ENCODE measurements at places on chromosomes 7 and 10.

GRCh38 chr10:6713716-6714115, 133.6 kb upstream of the PRKCQ start:
- no peaks in the 10 kb centered on the region for H3K4me1 ChIP-seq
- H3K27ac ChIP-seq: no peak overlapping the region
- DNase-seq: no peak
- peaks cover 19% of the 10 kb centered on the region for H3K27me3 ChIP-seq
- H3K36me3 ChIP-seq: no peaks in the 10 kb centered on the region

DNA sequence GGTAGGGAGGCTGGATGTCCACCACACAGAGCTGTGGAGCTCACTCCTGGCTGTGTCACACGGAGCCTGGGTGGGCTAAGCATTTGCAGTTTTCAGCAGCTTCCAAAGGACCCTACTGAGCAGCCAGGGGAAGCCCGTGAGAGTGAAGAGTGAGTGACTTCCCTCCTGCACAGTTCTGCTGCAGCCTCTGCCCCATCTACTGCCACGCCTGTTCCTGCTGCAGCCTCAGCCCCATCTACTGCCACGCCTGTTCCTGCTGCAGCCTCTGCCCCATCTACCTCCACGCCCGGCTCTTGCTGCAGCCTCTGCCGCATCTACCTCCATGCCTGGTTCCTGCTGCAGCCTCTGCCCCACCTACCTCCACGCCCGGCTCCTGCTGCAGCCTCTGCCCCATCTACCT, 12.2 kb downstream of the ADAM8 start:
- no peaks in the 10 kb centered on the region for H3K27me3 ChIP-seq
- H3K36me3 ChIP-seq: no peaks in the 10 kb centered on the region

- no peak overlapping the region for H3K4me3 ChIP-seq
- no peak overlapping the region for H3K27ac ChIP-seq
- peaks cover 5% of the 10 kb centered on the region for H3K27me3 ChIP-seq
- H3K4me1 ChIP-seq: no peaks in the 10 kb centered on the region
- H3K36me3 ChIP-seq: peaks cover 9% of the 10 kb centered on the region
These were observed 103.1 kb downstream of the BMS1 start for GRCh38 chr10:42885491-42886270.

- no peak overlapping the region for H3K27ac ChIP-seq
- peaks cover 78% of the 10 kb centered on the region for H3K4me1 ChIP-seq
- no peaks in the 10 kb centered on the region for H3K27me3 ChIP-seq
- no peak for DNase-seq
- peaks cover 10% of the 10 kb centered on the region for H3K36me3 ChIP-seq
These were observed 66.1 kb downstream of the AMZ1 start for GRCh38 chr7:2754086-2754485.

- peaks cover 15% of the 10 kb centered on the region for H3K4me1 ChIP-seq
- no peak overlapping the region for H3K27ac ChIP-seq
- peaks cover 1% of the 10 kb centered on the region for H3K27me3 ChIP-seq
These were observed 12.7 kb upstream of the PDLIM1 start for GRCh38 chr10:95303535-95303934.

DNA sequence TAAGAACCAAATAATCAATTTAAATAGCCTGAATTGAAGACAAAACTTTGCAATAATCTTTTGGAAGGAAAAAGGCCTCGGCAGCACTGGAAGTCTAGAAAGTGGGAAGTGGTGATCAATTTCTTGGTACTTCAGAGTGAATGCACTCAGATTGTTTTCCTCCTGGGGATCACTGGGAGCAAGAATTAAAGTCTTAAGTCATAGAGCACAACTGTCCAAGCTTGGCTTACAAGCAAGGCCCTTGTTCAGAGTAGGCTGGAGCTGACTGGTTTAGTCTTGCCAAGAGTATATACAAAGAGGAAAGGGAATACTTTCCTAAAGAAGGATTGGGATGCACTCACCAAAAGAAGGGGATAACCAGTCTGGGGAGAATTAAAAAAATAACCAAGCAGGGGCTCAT, 637.1 kb downstream of the CCSER2 start:
- H3K4me3 ChIP-seq: no peak overlapping the region
- no peak overlapping the region for H3K27ac ChIP-seq
- H3K4me1 ChIP-seq: no peaks in the 10 kb centered on the region
- H3K27me3 ChIP-seq: peaks cover 2% of the 10 kb centered on the region
- no peaks in the 10 kb centered on the region for H3K36me3 ChIP-seq

- H3K4me3 ChIP-seq: no peak overlapping the region
- DNase-seq: no peak
- peaks cover 4% of the 10 kb centered on the region for H3K4me1 ChIP-seq
- H3K36me3 ChIP-seq: peaks cover 11% of the 10 kb centered on the region
- H3K27me3 ChIP-seq: no peaks in the 10 kb centered on the region
These were observed 254.6 kb downstream of the SLC25A13 start for GRCh38 chr7:96067321-96067720.

DNA sequence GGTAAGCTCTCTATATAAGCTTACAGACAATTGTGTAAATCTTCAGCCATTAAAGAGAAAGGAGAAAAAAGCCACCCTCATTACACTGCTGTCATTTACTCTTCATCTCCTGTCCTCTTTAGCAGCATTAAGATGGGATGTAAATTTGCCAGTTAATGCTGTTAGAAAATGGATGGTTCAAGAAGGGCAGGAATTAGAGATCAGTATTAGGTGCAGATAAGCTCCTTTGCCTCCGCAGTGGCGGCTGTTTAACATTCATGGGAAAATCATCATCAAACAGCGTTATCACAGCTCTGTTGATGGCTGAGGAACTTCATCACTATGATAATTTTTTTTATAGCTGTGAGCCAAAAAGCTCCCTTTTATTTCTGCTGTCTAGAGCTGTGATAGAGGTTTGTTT, 61.8 kb upstream of the FAM204A start:
- no peak overlapping the region for H3K27ac ChIP-seq
- no peaks in the 10 kb centered on the region for H3K36me3 ChIP-seq
- no peak overlapping the region for H3K4me3 ChIP-seq

DNA sequence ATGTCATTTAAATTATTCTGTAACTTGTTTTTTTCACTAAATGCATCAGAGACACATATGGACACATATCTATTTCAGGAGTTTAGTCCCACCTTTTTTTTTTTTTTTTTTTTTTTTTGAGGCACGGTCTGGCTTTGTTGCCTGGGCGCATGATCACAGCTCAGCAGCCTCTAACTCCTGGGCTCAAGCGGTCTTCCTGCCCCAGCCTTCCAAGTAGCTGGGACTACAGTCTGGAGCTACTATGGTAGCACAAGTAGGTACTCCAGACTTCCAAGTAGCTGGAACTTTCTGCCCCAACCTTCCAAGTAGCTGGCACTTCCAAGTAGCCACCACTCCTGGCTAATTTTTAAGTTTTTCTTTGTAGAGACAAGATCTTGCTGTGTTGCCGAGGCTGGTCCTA, 407.7 kb downstream of the GALNT17 start:
- H3K27me3 ChIP-seq: no peaks in the 10 kb centered on the region
- H3K4me3 ChIP-seq: no peak overlapping the region
- peaks cover 2% of the 10 kb centered on the region for H3K36me3 ChIP-seq
- peaks cover 17% of the 10 kb centered on the region for H3K4me1 ChIP-seq

DNA sequence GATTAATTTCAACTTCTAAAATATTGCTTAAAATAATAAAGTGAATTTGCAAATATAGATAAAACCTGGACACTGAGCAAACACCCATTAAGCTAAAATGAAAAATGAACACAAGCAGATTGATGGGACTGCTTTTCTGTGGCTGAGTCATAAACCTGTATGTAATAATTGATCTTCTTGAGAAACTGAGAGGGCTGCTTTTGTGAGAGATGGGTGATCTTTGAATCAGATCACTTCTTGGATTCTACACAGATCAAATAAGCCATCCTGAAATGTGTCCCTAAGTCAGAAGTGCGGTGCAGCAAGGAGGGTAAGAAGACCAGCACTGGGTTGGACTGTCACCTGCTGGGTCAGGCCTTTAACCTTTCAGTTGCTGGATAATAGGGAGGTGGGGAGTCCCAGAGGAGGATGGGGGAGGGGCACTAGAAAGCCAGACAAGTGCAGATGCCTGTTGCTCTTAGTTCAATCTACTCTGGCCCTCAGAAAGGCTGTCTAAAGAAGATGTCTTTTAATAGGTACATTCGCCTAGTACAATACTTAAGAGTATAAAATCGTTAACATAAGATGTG, 178.2 kb upstream of the NAMPT start:
- DNase-seq: no peak
- H3K36me3 ChIP-seq: peaks cover 3% of the 10 kb centered on the region
- peaks cover 30% of the 10 kb centered on the region for H3K4me1 ChIP-seq
- H3K27me3 ChIP-seq: no peaks in the 10 kb centered on the region
- no peak overlapping the region for H3K4me3 ChIP-seq

- no peaks in the 10 kb centered on the region for H3K36me3 ChIP-seq
- no peaks in the 10 kb centered on the region for H3K4me1 ChIP-seq
- DNase-seq: no peak
- no peak overlapping the region for H3K4me3 ChIP-seq
- H3K27ac ChIP-seq: no peak overlapping the region
- peaks cover 3% of the 10 kb centered on the region for H3K27me3 ChIP-seq
These were observed 475.3 kb downstream of the PLXNA4 start for GRCh38 chr7:132100981-132101380.

DNA sequence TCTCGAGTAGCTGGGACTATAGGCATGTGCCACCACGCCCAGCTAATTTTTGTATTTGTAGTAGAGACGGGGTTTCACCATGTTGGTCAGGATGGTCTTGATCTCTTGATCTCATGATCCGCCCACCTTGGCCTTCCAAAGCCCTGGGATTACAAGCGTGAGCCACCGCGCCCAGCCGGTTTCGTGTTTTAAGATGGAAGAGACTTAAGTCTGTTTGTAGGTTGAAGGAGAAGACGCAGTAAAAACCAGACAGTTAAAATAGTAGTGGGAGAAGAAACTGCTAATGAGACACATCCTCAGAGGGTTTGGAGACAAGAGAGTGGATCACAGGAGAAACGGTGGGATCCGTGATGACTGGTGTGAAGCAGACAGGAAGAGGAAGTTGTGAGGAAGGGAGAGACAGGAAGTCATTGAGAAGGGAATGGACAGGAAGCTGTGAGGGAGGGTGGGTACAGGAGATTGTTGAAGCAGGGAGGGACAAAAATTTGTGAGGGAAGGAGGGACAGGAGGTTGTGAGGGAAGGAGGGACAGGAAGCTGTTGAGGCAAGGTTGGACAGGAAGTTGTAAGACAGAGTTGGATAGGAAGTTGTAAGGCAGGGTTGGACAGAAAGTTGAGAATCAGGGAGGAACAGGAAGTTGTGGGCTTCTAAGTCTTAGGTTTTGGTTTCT, 115.5 kb downstream of the WDFY4 start:
- H3K4me3 ChIP-seq: no peak overlapping the region
- H3K27ac ChIP-seq: no peak overlapping the region
- peaks cover 3% of the 10 kb centered on the region for H3K27me3 ChIP-seq
- peaks cover 8% of the 10 kb centered on the region for H3K4me1 ChIP-seq

DNA sequence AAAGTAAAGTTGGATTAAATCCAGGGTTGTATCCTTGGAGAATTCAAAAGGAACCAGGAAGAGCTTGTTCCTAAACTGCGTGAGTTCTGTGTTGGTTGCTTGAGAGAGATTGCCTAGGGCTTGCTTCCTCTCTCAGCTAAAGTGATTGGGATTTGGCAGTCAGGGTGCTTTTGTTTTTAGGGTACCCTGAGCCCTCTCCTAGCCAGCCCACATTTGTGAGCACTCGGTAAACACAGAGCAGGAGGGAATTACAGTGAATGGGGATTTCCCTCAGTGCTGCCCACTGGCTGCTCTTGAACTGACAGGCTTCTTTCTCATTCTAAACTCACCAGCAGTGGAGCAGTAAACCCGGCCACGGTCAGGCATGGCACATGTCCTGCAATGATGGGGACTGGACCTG, 146.9 kb downstream of the TPST1 start:
- peaks cover 2% of the 10 kb centered on the region for H3K36me3 ChIP-seq
- peaks cover 57% of the 10 kb centered on the region for H3K4me1 ChIP-seq
- H3K27me3 ChIP-seq: no peaks in the 10 kb centered on the region
- H3K4me3 ChIP-seq: no peak overlapping the region

DNA sequence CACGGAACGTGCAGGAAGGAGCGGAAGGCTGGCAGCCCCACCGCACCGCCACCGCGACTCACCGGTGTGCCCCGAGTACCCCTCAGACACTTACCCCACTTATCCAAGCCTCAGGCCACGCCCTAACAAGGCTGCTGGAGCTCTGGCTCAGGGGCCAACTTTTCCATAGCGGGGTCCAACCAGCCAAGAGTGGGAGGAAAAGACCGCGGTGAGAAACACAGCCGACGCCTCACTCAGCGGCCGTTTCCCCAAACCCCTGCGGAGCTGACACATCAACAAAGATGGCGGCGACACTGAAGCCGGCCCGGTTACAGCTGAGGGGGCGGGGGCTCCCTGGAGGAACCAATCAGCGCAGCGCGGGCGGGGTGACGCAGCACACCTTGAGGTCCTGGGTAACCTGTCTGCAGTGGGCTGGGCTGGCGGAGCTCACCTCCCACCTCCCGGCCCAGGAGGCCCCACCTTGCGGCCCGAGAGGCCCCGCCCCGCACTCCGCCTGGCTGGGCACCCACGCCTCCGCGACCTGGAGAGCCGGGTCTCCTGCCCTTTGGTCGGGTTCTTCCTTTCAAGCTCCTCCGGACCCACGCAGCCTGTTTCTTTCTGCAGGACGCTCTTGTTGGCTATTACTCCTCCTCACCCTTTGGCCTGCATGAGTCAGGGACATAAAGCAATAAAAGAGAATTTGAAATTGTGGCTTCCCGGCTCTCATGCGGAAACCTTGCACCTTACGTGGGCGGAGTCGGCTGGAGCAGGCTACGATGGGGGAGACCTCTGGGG, at the start of gene CCDC186:
Gene CCDC186, minus strand, starts transcription at position 283 of the 774 bp plus-strand sequence. CDS start 10,935 bp downstream, outside the sequence.
- peak within 1 kb of the TSS; percentile 95 for H3K4me3 ChIP-seq
- peak within 1 kb of the TSS; percentile 96 for H3K27ac ChIP-seq
- no peaks in the 10 kb centered on the region for H3K27me3 ChIP-seq
- peak; percentile 98 for DNase-seq

- DNase-seq: no peak
- no peak overlapping the region for H3K4me3 ChIP-seq
- no peaks in the 10 kb centered on the region for H3K4me1 ChIP-seq
- H3K36me3 ChIP-seq: no peaks in the 10 kb centered on the region
These were observed 13.6 kb upstream of the GALNT11 start for GRCh38 chr7:152011860-152012259.

DNA sequence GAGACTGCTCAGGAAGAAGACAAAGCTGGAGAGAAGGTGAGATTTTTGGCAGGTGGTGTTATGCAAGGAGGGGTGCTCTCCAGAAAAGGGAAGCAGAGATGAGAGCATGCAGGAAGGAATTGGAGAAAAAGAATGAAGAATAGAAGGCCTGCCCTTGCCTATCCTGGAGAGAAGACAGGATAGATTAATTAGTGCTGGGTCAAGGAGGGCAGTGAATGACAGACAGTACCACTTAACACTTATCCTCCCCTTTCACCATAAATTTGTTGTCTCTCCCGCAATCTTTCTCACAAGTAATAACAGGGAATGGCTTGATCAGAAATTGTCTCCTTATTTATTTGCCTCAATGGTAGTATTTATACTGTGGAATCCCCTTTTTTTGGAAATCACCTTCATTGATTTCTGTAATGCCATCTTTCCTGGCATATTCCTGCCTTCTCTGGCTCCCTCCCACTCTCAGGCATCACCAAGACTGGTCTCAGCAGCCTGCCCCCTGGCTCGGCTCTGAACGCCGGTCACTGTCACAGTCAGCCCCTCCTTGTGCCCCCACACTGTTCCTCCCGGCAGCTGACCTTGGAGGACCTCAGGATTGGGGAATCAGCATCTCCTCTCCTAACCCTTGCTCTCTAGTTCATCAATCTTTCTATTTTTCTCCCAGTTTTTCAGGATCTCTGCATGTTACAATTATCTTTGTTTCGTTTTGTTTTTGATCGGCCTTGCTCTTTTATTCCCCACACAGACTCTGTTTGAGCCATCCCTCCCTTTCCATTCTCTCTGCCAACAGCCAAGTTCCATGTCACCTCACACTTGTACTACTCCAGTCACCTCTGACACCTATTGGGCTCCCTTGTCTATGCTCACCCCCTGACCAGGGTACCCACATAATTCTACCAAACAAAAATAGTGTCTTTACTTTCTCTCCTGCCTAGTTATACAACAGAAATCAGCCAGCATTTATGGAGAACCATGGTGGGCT, 294.2 kb downstream of the PLXDC2 start:
- H3K36me3 ChIP-seq: peaks cover 12% of the 10 kb centered on the region
- H3K27ac ChIP-seq: no peak overlapping the region
- H3K4me1 ChIP-seq: peaks cover 13% of the 10 kb centered on the region
- DNase-seq: no peak
- no peaks in the 10 kb centered on the region for H3K27me3 ChIP-seq
